Hematopoietic multipotent progenitor cell treated with erythropoietin and hydrocortisone succinate and interleukin-3 and kit ligand, for 8 days (in vitro differentiated cells): ENCODE measurements at places on chromosomes 1 and 21.
A peak's percentile ranks its signal among the peaks of the same experiment; 100 is the strongest.

DNA sequence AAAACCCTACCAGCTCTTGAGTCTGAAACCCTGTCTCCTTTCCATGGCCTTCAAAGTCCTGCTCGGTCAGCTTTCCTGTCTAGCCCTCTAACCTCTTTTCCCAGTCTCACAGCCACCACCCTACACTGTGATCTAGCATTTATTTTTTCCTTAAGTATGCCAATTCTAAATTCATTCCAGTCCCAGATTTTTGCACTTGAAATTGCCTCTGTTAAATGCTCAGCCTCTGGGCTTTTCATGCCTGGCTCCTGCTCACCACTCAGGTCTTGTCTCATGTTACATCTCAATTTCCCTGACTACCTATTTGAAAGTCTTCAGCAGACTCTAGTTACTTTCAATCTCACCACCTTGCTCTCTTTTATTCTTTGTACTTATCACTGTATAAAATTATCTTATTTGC lies 176.2 kb downstream of the ADGRL4 start:
- DNase-seq = no peak

- DNase-seq = peak; percentile 52
These were observed 1.3 kb downstream of the AGRN start for GRCh38 chr1:1021010-1021919.

- DNase-seq = no peak
These were observed 16.0 kb downstream of the IQGAP3 start for GRCh38 chr1:156556354-156556753.

GRCh38 chr1:168483539-168483938 lies 60.3 kb downstream of the XCL2 start:
- DNase-seq = no peak

DNA sequence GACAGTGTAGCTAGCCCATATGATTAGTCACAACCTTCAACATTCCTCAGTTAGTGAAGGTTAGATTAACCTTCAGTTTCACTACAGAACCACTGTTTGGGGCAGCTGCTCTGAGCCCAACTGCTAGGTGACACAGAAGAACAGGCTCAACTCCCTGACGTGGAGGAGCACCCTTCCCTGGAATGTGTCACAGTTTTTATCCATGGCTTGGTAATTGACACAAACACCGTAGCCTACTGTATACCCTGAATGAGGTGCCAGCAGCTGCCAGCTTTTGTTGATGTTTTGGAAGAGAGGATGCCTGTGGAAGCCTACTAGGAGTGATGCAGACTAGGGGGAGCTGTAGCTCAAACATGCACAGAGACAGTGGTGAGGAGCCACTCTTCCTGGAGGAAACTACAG lies 56.6 kb upstream of the CR2 start:
- no peak for DNase-seq

GRCh38 chr1:78339490-78339889 lies 151.3 kb upstream of the PTGFR start:
- no peak for DNase-seq

DNA sequence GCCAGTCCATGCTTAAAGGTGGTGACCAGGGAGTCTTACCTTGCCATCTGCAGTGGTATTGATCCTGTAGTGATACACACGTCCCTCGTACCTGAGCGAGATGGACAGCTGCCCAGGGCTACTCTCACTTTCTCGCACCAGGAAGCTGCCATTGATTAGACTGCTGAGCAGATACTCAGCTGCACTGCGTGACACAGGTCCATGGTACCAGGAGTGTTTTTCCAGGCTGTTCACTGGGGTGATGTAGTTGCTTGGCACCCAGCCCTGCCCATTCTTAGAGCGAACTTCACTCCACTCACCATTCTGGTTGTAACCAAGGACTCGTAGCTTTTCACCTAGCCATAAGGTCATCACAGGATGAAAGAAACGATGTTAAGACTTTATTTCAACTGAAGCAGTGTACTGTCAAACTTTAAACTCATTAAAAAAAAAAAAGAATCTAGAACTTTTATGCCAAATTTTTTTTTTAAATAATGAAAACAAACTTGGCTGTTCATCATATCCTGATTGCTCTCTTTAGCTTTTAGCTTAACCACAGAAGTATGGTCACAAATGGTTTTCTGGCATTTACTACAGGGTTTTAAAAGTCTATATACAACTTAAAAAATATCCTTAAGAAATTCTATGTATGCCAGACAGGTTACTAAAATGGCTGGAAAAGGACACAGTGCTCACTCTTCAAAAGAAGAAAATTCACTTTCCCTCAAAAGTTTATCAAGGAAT lies 44.6 kb downstream of the TOR3A start:
- DNase-seq = no peak

- DNase-seq = peak; percentile 52
These were observed 73.2 kb upstream of the CNIH3 start for GRCh38 chr1:224542783-224543440.

DNA sequence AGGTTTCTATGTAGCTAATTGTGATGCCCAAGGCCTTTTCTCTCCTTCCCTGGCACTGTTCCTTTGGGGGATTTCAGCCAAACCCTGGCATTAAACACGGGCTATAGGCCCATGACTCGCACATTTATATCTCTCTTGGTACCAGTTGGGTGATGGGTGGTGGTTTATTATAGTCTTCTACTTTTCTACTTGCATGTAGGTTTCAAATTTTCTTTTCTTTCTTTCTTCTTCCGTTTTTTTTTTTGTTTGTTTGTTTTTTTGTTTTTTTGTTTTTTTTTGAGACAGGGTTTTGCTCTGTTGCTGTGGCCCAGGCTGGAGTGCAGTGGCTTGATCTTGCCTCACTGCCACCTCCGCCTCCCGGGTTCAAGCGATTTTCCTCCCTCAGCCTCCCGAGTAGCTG lies 1.1 kb downstream of the IL10RB start:
- DNase-seq = peak; percentile 35
